ENCODE measurements at places on chromosomes 11 and 22.

- no peak for DNase-seq
Measured at GRCh38 chr22:25546751-25547150, 17.7 kb upstream of the GRK3 start.

GRCh38 chr11:109911488-109911887, 181.7 kb upstream of the ZC3H12C start:
- no peak for DNase-seq

DNA sequence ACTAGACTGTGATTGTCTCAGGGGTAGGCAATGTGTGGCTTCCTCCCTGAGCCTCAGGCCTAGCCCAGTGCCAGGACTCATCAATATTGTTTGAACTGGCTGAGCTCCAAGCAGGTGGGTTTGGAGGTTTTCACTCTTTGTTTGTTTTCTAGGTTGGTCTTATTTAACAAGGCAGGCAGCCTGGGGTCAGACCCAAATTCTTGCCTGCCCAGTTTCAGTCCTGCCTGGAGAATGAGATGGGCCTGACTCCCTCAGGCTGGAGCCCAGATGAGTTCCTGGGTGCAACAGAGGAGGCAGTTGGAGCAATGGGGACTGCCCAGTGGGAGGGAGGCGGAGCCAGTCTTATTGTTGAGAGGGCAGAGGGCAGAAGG, 28.3 kb upstream of the TP53I11 start:
- DNase-seq, result no peak

- no peak for DNase-seq
Measured at GRCh38 chr22:49251371-49251770, 576.3 kb downstream of the BRD1 start.

GRCh38 chr11:132960273-132961078, 571.8 kb downstream of the OPCML start:
- no peak for DNase-seq
